Spinal cord (tissue), 10 donors: ENCODE measurements at places on chromosomes 5 and 9.

DNA sequence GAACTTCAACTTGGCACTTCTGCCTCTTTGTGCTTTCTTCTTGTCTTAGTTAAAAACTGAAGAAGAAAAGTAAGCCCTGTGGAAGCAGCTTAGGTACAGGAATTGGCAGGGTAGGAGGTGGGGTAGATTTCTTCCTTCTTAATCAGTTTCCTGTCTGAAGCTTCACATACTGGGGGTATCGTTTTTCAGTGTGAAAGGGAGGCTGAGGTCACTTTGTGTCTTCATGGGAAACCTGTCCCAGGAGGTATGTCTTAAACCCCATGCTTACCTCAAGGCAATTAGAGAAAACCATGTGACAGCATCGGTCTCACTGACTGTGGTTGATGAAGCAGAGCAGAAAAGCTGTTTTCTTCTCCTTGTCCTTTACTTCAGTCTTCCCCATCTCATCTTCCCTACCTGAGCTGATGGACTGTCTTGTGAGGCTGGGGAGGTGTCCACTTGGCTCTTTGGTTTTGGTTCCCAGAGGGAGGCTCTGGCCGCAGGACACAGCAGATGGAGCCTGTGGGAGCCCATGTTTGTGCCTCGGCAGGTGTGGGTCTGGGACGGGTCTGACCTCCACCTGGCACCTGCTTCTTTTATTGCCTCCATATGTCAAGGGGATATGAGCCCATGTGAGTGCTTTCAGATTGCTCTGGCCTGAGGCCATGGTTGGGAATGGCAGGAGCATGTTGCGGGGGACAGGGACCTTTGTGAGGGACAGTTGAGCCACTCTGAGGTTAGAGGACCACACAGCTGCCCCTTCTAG, 47.0 kb downstream of the SH3GL2 start:
- DNase-seq = no peak

- no peak for DNase-seq
Observed at GRCh38 chr9:112145886-112146285, 29.2 kb downstream of the SUSD1 start.

- DNase-seq = peak; percentile 43
Observed at GRCh38 chr5:107011605-107012004, 659.1 kb downstream of the EFNA5 start.

- DNase-seq = peak; percentile 48
Observed at GRCh38 chr9:99962680-99963261, 56.3 kb downstream of the STX17 start.

DNA sequence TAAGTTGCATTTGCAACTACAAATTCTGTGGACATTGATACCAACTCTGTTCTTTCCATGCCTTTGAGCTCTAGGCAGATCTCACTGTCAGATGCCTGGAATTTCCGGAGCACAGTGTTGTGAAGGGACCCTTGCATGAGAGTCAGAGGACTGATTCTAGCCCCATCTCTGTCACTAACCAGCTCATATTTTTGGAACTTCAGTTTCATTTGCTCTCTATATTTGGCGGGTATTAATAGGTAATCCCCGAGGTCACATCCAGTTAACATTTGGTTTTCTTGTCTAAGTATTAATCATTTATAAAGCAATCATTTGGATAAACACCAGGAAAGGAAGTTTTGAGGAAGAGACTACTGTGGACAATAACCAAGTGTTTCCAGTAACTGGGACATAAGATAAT, 115.7 kb downstream of the MAN2A1 start:
- no peak for DNase-seq

GRCh38 chr9:27377811-27378456, 81.0 kb upstream of the EQTN start:
- DNase-seq = no peak

DNA sequence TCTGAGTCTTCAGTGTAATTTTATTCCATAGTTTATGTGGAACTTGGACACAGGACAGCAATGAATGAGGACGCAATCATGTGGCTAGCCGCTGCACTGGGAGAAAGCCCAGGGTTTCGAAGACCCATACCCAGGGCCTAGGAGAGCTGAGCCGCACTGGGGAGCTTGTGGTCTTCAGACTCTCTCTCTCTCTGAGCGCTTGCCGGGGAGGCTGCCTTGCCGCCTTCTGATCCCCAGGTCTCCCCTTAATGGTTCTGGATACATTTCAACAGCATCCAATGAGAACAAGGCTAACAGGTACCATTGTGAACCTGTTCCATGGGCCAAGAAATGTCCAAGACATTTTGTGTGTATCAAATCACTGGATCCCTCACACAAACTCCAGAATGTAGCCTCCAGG, 383.4 kb downstream of the ICE1 start:
- no peak for DNase-seq

DNA sequence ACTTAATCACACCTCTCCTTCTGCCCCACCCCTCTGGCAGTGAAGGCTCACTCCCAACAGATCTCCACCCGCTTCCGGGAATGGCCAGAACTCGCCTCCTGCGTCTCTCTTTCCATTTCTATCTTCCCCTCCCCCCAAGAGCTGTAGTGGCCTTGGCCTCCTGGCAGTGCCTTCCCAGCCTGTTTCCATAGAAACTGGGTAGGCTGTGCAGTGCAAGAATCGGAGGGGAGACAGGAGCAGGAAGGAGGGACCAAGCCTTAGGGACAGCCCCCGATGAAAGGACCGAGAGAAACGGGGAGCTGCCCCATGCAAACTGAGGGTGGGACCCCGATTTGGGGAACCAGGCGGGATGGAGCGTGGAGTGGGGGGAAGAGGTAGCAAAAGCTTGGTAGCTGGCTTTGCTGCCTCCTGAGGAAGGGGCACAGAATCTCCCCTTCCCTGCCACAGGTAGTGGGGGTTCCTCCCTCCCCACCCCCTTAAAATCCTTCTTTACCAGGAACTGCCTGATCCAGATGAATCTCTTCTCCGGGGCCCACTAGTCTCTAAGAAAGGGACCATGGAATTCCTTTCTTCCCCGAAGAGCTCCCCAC, 4.5 kb upstream of the PCDH1 start:
- DNase-seq = no peak

- DNase-seq = no peak
Observed at GRCh38 chr5:72284559-72285423, 35.2 kb downstream of the MRPS27 start.

- DNase-seq = no peak
Observed at GRCh38 chr9:15824310-15824709, 271.5 kb downstream of the CCDC171 start.

GRCh38 chr9:91174772-91175171, 186.9 kb downstream of the AUH start:
- DNase-seq = no peak

- DNase-seq = peak; percentile 27
Observed at GRCh38 chr5:134174841-134175839, 1.6 kb downstream of the SKP1 start.

DNA sequence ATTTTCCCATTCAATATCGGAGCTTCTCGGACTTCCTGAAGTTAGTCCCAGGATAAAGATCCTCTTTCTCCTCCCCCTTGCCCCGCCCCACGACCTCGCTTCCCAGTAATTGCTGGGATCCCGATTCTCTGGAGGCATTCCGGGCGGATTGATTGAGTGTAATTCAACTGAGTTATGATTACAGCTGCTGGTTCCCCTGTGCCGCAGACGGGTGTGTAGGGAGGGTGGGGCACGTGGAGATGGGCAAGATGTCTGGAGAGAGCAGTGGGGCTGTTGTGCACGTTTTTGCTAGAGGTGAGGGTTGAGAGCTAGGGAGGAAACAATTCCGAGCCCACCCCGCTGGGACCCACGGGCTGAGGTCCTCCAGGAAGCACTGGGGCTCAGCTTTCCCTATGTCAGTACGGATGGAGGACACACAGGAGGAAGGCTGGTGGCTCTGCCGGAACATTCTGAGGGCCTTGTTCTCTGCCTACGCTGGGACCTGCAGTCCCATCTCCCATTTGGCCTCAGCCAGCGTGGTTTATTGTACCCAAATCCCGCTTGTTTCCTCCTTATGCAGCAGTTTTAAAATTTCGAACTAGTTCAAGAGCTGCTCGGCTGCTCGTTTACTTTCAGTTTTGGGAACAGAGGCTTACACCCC, 2.4 kb upstream of the DMRT2 start:
- no peak for DNase-seq

DNA sequence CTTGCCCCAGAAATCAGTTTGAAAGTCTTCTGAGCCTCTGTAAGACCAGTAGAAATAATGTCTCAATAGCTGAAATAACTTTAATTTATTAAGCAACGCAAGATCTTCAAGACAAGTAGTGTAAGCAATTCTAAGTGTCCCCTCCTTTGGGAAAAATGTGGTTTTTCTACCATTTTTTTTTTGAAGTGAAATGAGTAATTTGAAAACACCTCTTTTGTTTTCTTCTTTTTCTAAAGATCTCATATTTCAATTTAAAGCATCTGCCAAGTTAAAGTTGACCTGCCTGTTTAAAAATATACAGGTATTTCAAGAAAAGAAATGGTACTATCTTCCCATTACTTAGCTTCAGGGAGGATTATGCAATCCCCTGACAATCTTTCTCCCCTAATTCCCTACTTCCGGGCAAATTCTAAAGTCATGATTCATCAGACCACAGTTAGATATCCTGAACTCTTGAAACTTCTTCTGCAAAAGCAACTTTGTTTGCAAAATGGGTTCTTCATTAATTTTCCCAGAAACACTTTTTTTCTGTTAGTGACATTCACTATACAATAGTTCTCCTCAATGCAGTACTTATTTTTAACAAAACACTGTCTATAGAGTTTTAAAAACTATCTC, 7.8 kb upstream of the ANXA1 start:
- no peak for DNase-seq

- no peak for DNase-seq
Observed at GRCh38 chr5:87277279-87277835, 9.7 kb downstream of the RASA1 start.

- no peak for DNase-seq
Observed at GRCh38 chr9:94945197-94946144, 219.0 kb downstream of the AOPEP start.

- no peak for DNase-seq
Observed at GRCh38 chr5:40029711-40030495, 605.1 kb upstream of the DAB2 start.

DNA sequence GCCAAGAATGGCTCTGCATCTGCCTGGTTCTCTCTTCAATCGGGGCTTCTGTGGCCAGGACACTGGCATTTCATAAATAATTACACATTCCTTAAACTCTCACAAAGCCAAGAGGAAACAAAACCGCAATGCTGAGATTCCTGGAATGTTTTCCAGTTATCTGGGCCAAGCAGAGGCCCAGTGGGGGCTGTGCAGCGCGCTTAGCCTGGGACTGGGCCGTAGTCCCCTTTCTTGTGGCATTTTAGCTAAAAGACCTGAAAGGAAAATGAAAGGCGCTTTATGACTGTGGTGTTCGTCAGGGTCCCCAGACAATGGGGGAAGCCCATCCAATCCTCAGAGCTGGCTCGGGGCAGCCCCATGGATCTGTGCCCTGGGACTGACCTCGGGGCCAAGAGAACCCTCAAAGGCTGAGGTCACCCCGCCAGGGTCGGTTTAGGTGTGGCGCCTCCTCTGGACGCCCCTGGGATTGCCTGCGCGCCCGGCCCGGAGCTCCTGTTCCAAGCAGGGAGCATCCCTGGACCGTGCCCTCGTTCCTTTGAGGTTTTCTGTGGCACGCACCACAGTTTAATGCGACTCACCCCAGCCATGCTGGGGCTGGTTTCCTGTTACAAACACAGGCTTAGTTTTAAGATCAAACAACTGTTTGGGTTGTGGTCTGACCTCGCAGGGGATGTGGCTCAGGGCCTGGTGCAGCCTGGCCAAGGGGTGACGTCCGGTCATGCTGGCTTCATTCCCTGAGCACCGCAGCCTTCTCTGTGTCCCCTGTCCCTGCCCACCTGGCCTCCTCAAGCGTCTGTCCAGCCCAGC, 51.5 kb upstream of the NKD2 start:
- no peak for DNase-seq

DNA sequence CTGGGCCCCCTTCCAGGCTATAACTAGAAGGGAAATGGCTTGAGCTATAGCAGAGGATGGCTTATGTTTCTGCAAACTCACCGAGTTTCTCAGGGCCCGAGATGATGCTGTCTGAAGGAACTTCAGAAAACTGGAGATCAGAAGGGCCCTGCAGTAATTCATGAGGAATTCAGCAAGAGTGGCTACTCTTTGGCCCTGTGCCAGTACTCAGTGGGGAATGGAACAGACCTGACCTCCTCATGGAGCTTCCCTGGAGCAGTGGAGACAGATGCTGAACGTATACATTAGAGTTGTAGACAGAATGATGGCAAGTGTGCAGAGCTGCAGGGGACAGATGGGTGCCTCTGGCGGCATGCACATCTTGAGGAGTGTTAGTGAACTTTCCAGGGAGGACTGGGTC, 17.3 kb upstream of the SMIM32 start:
- DNase-seq = no peak

- DNase-seq = no peak
Observed at GRCh38 chr5:180136630-180137381, 65.2 kb upstream of the RNF130 start.

DNA sequence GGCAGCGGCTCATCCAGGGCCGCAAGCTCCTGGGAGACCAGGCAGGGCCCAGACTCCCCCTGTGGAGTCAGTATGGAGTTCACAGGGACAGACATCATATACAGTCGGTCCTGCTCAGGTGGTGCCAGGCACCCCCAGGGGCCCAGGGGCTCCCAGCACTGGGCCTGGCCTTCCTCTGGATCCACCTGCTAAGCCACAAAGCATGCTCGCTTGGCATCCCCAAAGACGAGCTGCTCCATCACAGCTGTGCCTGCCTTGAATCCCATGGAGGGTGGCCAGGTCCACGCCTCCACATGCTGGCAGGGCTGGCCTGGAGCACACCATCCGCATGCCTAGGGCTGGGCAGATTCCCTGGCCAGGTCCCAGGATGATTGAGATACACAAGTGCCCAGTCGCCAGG, 4.6 kb downstream of the BICD2 start:
- no peak for DNase-seq

- no peak for DNase-seq
Observed at GRCh38 chr5:157608972-157609565, 33.5 kb upstream of the ADAM19 start.

- DNase-seq = peak; percentile 95
Observed at GRCh38 chr9:89278997-89279739, 31.8 kb upstream of the CKS2 start.

GRCh38 chr5:32264957-32265572, 47.7 kb downstream of the MTMR12 start:
- peak; percentile 20 for DNase-seq

GRCh38 chr9:130107234-130107861, 53.6 kb downstream of the GPR107 start:
- peak; percentile 60 for DNase-seq

- no peak for DNase-seq
Observed at GRCh38 chr9:6562871-6563430, 82.6 kb downstream of the GLDC start.

DNA sequence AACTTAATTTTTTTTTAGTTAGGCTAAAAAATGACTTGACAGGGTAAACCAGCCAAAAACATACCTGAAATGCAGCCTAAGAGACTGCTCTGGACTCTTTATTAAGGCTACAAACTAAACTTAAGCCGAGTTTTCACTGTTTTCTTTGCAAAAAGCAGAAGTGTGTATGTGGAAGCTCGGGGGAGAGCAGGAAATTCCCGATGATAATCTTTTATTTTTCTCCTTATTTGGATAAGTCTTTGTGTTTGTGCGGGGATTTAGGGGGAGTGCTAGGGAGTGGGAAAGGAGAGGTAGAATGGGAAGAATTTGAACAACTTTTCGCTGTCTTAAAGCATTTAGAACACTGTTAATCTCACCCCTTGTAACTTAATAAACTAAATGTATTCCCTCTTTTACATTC, 30.7 kb upstream of the GPR21 start:
- no peak for DNase-seq

GRCh38 chr5:80368661-80369480, 39.0 kb upstream of the ZFYVE16 start:
- DNase-seq = peak; percentile 7
